Right lobe of liver (tissue), 6 donors: ENCODE measurements at places on chromosomes 6 and 20. TPM values are rescaled to one million over a fixed set of nuclear protein-coding genes. Genes with fewer than 3 reads are reported as not detected.

DNA sequence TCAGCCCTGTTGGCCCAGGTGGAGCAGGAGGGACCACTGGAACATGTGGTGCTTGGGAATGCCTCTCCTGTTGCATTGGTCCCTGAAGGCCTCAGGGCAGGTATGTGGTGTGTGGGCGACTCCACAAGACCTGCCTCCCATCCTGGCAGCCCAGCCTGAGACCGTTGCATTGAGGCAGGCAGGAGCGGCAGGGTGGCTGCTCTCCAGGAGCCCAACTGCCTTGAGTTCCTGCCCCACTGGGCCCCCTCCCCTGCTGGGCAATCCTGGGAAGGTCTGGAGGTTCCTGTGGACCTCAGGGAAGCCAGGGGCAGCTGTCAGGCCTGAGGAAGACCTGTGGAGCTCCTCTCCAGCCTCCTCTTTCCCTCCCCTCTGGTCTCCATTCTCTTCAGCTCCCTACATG, 19.8 kb downstream of the MAVS start:
- no peak for DNase-seq

DNA sequence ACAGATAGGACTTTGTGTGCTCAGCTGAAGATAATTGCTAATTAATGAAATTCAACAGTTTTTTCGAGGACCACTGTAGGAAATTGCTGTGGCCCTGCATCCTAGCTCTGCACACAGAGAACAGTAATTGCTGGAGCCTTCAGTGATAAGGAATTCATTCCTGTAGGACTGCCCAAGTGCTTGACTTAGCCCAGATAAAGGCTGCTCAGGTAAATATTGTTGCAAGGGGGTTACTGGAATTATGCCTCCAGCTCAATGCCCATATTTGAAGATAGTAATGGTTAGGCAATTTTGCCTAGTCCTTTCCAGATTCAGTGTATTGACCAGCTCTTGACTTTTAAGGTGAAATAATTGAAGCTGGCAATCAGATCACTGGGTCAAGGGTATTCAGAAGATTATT, 122.9 kb downstream of the SLC24A3 start:
- no peak for DNase-seq

- no peak for DNase-seq
Observed at GRCh38 chr6:131854803-131855202, 47.0 kb downstream of the ENPP1 start.

DNA sequence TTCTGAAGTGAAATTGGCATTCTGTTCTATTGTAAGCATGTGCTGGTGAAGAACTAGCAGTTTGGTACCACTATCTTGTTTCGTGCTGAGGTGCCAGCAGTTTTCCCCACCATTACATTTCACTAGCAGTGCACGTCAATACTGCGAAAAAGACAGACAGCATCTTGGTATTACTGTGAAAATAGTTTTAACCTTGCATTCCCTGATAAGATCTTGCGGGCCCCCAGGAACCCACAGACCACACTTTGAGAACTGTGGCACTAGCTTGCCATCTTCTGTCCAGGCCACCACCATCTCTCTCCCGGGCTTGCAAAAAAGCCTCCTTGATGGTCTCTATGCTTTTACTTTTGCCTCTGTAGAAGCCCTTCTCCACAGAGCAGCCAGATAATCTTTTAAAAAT, 185.7 kb downstream of the BACH2 start:
- no peak for DNase-seq

RBPJL gene
- not detected for total RNA-seq

DNA sequence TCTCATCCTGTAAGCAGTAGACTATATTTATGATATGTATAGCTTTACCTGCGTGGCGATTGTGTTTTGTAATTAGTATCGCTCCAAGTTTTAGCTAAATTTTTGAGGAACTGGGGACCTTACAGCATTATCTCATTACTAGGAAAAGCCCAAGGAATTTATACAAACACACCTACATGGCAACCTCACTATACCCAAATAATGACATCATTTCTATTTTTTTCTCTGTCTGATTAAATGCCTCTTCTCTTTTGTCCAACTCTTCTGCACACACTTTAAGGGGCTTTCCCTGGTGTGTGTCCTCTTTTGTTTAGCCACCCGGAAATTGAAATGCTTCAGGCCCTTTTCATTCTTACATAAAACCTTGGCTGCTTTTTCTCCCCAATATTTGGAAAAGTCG, 82.9 kb upstream of the EXOC2 start:
- no peak for DNase-seq

CCM2L gene
- total RNA-seq: 0.93 TPM

DNA sequence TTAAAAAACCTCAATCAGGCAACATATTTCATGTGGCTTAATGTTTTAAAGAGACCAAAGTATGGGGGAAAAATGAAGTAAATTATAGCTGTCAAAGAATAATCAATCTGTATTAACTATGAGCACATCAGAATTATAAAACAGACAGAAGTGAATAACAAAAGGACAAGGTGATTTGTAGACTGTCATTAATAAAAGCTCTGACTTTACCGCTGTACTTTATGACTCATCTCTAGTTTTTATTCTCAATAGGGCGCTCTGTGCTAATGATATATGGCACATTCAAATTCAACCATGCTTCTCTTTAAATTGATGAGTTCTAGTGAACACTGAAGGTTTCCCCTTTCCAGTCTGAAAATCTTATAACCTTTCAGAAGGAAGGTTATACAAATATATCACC, 72.0 kb downstream of the PREP start:
- DNase-seq: no peak

DNA sequence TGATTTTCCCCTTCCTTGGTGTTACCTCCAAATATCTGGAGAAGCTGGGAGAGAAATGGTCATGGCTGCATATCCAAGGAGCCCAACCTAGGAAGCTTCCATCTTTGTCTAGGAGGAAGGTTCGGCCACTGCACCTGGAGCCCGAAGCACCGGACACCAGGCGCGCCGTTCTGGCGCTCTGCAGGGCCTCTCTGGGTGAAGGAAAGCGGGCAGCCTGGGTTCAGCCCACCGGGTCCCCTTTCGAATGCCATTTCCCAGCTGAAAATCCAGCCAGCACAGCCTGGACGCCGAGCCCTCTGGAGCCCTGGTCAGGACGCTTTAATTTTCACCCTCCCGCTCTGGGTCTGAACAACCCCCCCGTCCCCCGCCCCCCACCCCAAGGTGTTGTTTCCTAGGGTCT, 1.2 kb downstream of the LINC00237 start:
- DNase-seq: no peak

DNA sequence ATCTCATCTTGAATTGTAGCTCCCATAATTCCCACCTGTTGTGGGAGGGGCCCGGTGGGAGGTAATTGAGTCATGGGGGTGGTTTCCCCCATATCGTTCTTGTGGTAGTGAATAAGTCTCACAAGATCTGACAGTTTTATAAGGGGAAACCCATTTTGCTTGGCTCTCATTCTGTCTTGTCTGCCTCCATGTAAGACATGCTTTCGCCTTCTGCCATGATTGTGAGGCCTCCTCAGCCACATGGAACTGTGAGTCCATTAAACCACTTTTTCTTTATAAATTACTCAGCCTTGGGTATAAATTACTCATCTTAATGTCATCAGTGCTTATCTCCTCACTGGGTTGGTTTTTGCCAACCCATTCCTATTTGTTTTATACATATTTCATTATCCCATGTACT, 142.0 kb upstream of the GMDS start:
- no peak for DNase-seq

DNA sequence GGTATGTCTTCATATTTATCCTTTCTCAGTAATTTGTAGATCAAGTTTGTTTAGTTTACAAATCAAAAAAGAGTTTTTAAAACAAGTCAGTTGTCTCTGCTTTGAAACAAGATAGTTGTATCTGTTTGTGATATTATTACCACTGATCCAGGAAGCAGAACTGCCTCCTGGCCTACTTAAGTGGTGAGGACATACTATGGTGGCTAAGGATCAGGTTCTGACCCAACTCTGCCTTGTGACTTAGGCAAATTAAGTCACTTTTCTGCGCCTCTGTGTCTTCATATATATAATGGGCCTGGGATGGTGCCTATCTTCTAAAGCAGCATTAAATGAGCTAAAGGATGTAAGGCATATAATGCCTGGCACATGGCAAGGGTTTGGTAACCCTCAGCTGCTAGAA, 8.7 kb downstream of the ANKS1A start:
- no peak for DNase-seq

CCDC170 gene
- total RNA-seq: 0.62 TPM

LAMA4 gene
- 5.1 TPM for total RNA-seq

DNA sequence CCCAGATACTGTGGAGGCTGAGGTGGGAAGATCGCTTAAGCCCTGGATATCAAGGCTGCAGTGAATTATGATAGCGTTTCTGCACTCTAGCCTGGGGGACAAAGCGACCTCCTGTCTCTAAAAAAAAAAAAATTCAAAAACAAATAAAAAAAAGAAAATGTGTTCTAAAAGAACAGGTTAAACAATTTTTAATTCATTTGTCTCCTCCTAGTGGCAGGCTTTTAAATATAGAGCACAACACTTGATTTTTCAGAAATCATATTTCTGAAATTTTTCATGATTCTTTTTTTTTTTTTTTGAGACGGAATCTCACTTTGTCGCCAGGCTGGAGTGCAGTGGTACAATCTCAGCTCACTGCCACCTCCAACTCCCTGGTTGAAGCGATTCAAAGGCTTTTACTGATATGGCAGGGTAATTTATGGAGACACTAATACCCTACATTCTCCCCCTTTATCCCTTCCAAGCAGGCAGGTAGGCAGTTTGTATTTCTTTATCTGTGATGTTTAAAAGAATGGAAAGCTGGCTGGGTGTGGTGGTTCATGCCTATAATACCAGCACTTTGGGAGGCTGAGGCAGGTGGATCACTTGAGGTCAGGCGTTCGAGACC, 8.7 kb upstream of the GTF3C6 start:
- DNase-seq: no peak
